Activated T-helper 1 cell treated with anti-CD3 and anti-CD28 coated beads, Interleukin-12 subunit alpha, Interleukin-12 subunit beta, Interleukin-2, Interleukin-4 antibody, amounts not matched to agents 30 ng/mL and 10 ng/mL and 1 ng/mL, durations not matched to agents 14 hours and 24 hours and 36 hours (primary cell): ENCODE measurements at places on chromosomes 2 and 18.

DNA sequence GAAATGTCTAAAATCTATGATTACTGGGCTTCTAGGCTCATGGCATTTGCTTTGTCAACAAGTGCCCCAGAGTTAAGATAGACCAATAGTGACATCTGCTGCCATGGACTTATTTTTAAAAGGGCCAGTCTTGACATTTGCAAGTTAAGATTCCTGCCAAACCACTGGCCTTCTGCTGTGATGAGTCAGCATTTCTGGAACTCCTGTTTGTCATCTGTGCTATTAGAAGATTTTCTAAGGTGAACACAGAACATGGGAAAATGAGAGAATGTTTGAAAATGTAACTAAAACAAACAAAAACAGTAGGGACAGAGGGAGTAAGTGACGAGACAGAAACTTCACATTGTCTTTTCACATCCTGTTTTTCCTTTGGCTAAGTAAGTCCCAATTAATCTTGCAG lies 93.7 kb upstream of the WDR75 start:
- DNase-seq = no peak

GRCh38 chr2:209525834-209526281 lies 102.0 kb downstream of the MAP2 start:
- no peak for DNase-seq

DNA sequence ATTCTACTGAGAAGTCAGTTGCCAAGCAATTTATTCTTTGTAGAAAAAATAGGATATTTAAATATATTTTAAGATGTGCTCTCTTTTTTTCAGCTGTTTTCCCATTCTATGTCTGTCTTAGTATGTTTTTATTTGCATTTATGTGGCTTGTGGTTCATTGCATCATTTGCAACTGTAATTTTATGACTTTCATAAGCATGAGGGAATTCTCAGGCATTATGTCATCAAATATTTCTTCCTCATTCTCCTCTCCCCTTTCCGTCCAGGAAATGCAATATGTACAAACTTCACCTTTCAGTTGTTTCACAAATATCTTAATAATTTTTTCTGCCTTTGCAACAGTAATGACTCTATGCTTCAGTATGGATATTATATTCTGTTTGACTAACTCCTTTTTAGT lies 560.2 kb upstream of the LRATD1 start:
- no peak for DNase-seq

DNA sequence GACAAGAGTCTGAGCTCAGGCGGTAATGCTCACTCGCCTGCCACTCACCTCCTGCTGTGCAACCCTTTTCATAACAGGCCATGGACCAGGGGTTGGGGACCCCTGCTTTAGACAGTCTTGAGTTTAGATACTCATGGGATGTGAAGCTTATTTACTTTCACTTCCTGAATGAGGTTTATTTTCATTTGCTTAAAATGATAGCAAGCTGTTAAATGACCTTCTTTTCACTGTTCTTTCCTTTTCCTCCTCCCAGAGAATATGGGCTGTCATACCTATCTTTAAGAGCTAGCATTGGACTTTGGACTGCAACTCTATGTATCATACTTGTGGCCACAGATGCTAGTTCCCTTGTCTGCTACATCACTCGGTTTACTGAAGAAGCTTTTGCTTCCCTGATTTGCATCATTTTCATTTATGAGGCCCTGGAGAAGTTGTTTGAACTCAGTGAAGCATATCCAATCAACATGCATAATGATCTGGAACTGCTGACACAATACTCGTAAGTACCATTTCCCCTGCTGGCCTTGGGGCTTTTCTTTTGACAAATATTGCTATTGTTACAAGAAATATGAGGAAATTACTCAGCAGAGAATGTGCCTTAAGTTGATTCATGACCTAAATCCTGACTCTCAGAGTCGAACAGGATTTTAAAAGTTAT lies 168.5 kb downstream of the DPP4 start:
- no peak for DNase-seq

- no peak for DNase-seq
These were observed 76.7 kb upstream of the CAVIN2 start for GRCh38 chr2:191923652-191923997.

- DNase-seq = peak; percentile 29
These were observed 224.5 kb downstream of the FAM210A start for GRCh38 chr18:13501891-13502290.

- no peak for DNase-seq
These were observed 23.0 kb upstream of the ACTR2 start for GRCh38 chr2:65204461-65205210.

DNA sequence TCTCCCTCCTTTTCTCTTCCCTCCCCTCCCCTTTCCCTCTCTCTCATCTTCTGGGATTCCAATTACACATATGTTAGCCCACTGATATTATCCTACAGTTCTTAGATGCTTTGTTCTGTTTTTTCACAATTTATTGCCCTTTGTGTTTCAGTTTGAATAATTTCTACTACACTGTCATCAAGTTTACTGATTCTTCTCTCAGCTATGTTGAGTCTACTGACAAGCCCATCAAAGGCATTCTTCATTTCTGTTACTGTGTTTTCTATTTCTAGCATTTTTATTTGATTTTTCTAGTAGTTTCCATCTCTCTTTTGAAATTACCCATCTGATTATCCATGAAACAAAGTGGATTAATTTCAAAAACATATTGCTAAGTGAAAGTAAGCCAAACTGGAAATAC lies 219.6 kb downstream of the TNS1 start:
- DNase-seq = no peak

GRCh38 chr18:62998443-62998842 lies 283.1 kb downstream of the PHLPP1 start:
- no peak for DNase-seq

DNA sequence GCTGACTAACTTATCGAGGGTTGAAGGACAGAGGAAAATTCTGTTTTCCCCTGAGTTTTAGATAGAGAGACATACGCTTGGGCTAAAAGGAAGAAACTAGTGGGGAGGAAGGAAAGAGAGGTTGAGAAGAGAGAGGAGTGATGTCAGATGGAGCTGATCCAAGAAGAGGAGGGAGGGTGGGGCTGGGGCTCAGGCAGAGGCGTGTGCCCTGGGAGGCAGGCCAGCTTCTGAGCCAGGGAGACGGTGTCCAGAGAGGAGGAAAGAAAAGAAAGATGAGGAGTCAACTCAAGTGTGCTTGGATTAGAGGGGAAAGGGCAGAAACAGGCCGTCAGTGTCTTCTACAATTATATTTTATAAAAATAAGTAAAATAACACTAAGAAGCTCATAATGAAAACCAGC lies 56.2 kb downstream of the EMILIN2 start:
- no peak for DNase-seq

GRCh38 chr18:61132031-61132430 lies 201.2 kb upstream of the CDH20 start:
- no peak for DNase-seq

DNA sequence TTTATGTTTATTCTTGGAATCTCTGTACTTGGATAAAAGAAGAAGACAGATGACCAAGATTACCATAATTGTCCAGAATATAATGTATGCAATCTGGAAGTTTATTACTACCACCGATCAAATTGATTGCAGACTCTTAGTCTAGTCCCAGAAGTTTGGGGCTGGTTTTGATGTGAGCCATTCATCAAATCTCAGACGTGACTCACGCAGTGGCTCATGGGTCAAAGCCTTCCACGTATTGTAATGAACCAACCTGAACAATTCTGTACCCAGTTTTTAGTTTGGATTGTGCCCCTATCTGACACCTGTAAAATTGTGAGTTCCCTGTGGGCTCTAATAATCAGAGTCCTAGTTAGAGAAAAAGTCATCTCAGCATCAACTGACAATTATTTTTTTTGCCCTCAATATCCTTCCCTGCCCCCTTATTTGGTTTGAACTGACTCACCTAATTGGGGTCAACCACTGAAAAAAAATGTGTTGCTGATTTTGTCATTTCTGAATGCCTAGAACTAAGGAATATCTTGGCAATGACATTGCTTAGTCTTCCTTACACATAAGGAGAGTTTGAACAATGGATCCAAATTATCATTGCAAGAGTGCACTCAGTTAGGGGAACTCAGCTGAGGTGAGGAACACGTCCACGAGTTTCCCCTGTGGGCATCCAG lies 219.5 kb upstream of the NRP2 start:
- no peak for DNase-seq

DNA sequence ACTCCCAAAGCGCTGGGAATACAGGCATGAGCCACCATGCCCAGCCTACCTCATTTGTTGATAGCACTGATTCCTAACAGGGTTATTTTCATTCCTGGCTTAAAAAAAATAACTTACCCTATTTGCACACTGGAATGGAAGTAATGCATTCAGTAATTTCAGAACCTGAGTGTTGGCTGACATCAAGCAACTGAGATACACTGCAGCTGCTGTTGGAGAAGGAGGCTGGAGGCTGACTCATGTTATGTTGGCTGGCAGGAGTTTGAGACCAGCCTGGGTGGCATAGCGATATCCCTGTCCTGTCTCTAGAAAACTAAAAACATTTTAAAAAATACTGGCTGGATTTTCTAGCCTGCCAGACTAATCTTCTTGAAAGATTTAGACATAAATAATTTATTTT lies 385.1 kb upstream of the MEX3C start:
- DNase-seq = no peak

GRCh38 chr2:197075754-197076337 lies 149.3 kb upstream of the PGAP1 start:
- no peak for DNase-seq

- no peak for DNase-seq
These were observed 80.3 kb downstream of the OSBPL1A start for GRCh38 chr18:24317370-24317769.

- DNase-seq = peak; percentile 35
These were observed at the start of gene RBMS1 for GRCh38 chr2:160493227-160494028. RBMS1 (minus strand) TSS chr2:160493807; CDS start chr2:160493363, 444 bp downstream.

DNA sequence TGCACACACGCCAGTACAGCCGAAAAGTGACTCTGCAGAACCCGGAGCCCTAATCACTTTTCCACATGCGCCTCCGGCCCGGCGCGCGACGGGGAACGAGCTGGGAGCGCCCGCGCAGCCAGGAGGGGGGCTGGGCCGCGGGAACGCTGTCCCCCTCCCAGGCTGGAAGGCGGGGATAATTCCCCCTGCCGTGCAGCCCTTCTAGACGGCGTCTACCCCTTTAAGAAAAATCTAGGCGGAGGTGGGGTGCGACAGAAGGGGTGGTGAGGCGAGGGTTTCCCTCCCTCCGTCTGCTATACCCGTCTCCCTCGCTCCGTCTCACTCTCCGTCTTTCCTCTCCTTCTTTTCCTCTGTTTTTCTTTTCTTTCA lies 2.4 kb downstream of the CYP26B1 start:
- no peak for DNase-seq

DNA sequence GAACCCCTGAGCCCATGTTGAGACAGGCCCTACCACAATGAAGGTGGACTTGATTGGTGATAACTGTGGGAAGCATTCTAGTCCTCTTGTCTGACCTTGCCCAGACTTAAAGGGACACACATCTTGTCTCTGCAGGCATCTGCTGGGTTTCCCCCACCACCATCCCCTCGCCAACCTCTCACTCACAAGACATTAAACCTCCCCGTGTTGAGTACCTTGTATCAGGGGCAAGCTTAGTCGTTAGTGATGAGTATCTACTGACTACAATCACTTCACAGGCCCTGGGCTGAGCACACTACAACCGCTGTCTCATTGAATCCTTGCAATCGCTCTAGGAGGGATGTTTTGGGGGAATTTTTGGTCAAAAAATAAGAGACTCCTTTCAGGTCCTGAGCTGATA lies 86.0 kb downstream of the ICOS start:
- DNase-seq = no peak

DNA sequence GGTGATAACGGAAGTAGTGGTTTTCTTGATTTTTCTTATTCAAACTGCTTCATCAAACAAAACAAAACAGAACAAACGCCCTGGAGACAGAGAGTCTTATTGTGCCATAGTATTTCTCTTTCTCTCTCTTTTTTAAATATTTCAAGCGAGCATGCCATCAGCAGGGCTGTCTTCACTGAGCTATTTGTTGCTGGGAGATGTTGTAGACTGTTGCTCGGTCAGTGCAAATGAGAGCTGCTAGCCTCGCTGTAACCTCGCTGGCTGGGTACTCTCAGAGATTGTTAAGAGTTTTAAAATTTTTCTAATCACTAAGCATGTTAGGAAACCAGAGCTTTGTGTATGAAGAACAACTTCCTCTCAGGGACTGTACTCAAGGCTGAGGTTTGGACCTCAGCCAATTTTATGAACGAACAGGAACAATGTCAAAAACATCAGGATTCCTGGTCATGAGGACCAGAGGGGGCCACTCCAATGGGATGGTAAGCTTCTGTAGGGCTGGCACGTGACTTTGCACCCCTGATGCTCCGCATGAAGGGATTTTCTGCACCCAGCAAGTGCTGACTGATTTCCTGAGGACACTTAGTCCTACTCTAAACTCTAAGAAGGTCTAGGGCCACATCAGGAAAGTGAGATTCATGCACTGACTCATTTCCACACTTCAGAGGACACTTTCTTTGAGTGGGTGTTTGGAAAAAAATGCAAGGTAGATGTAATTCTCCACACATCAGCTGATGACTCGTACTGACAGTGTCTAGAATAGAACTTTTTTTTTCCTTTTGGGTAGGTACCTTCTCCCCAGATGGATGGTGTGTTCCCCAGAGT lies 59.8 kb upstream of the IL1R1 start:
- peak; percentile 41 for DNase-seq

GRCh38 chr2:238703053-238703415 lies 144.9 kb upstream of the TWIST2 start:
- DNase-seq = no peak

- no peak for DNase-seq
These were observed 929.8 kb upstream of the CNTNAP5 start for GRCh38 chr2:123095219-123095835.

GRCh38 chr18:950882-951495 lies 46.3 kb downstream of the ADCYAP1 start:
- DNase-seq = no peak

- DNase-seq = no peak
These were observed 652 bp downstream of the GCA start for GRCh38 chr2:162344617-162344950.

- no peak for DNase-seq
These were observed 69.1 kb upstream of the TSPYL6 start for GRCh38 chr2:54325148-54325547.

DNA sequence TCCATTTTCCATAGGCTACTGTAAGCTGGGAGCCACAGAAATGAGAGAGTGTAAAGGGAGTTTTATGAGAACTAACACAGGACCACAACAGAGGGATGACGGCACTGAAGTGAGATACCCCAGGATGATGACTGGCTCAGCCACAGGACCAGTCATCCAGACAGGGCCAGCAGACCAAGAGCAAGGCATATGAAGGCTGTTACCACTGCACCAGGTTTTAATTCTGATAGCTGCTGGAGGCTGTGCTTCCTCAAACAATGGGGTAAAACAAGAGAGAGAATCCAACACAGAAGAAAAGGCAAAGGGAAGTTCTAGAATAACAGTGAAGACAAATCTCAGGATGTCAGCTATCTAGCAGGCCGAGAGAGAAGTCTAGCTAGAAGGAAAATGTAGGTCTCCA lies 94.9 kb downstream of the BCL2 start:
- DNase-seq = no peak
